H1 (cell line): ENCODE measurements at places on chromosomes 12 and 14. TPM values are rescaled to one million over a fixed set of nuclear protein-coding genes. Genes with fewer than 3 reads are reported as not detected.

The SIX4 gene
- 37.7 and 38.9 TPM in 2 replicates for total RNA-seq

The CACNA1C gene
- total RNA-seq = 1.3 and 1.9 TPM in 2 replicates

The KLRK1 gene
- total RNA-seq = not detected in 2 replicates

GRCh38 chr14:75497191-75497590 is 25.1 kb upstream of the BATF start:
- no peaks in the 10 kb centered on the region for H3K36me3 ChIP-seq
- H3K4me1 ChIP-seq = no peaks in the 10 kb centered on the region
- no peaks in the 10 kb centered on the region for H3K27me3 ChIP-seq
- DNase-seq = no peak
- H3K27ac ChIP-seq = no peak overlapping the region

- H3K4me1 ChIP-seq = no peaks in the 10 kb centered on the region
- no peak for DNase-seq
- H3K4me3 ChIP-seq = no peak overlapping the region
- no peaks in the 10 kb centered on the region for H3K36me3 ChIP-seq
- no peaks in the 10 kb centered on the region for H3K27me3 ChIP-seq
Measured at GRCh38 chr12:94280063-94280462, 131.7 kb downstream of the PLXNC1 start.

The TOMM20L gene
- total RNA-seq = not detected in 2 replicates

DNA sequence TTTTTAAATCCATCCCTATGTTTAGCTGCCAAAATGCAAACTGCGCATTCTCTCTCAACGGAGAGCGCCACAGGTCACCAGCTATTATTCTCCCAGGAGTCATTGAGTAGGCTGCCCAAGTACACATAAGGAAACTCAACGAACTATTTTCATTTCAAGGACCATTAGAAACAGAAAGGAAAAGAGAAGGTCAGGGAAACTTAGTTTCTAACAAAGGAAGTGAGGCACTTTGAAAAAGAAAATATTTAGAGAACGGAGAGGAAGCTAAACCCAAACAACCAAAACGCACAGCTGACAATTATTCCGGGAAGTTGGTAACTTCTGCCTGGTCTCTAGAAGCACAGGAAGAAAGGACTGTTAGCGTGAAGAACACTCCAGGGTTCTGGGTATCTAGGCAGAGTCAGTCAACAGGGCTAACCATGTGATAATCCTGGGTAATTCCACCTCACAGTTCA is 23.5 kb downstream of the GPHB5 start:
- peaks cover 8% of the 10 kb centered on the region for H3K4me1 ChIP-seq
- no peak for DNase-seq
- H3K27ac ChIP-seq = no peak overlapping the region
- no peaks in the 10 kb centered on the region for H3K36me3 ChIP-seq

The SMIM41 gene
- 0.28 and 0.31 TPM in 2 replicates for total RNA-seq

DNA sequence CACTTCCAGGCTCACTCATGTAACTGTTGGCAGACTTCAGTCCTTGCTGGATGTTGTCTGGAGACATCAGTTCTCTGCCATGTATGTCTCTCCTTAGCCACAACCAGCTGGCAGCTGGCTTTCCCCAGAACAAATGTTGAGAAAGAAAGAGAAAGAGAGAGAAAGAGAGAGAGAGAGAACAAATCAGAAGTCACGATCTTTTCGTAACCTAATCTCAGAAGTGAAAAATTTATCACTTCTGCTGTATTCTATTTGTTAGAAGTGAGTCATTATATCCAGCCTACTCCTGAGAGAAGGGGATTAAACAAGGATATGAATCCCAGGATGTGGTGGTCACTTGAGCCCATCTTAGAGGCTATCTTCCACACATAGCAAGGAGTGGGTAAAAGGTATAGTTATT is 101.2 kb downstream of the BTG1 start:
- H3K27me3 ChIP-seq = no peaks in the 10 kb centered on the region
- no peaks in the 10 kb centered on the region for H3K4me1 ChIP-seq
- H3K27ac ChIP-seq = no peak overlapping the region
- H3K36me3 ChIP-seq = no peaks in the 10 kb centered on the region
- H3K4me3 ChIP-seq = no peak overlapping the region

DNA sequence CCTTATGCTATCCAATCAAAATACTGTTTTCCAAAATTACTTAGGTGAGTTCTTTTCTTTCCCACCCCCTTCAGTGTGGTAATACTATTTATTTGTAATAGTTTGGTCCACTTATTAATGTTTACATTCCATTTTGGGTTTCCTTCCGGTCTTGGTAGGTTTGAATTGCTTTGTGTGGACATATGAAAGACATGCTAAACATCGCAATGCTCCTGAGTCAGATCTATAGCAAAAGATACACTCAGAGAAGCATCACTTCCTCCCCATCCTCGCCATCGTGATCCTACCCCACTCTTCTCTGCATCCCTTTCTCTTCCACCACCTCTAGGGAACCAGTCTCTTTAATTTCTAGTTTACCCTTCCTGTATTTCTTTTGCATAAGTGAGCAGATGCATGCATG is 30.0 kb downstream of the TUNAR start:
- no peaks in the 10 kb centered on the region for H3K4me1 ChIP-seq
- no peak overlapping the region for H3K4me3 ChIP-seq
- H3K27ac ChIP-seq = no peak overlapping the region
- DNase-seq = no peak

GRCh38 chr12:1544996-1545700 is 49.2 kb downstream of the FBXL14 start:
- no peaks in the 10 kb centered on the region for H3K36me3 ChIP-seq
- H3K27ac ChIP-seq = no peak overlapping the region
- no peak for DNase-seq
- H3K4me1 ChIP-seq = no peaks in the 10 kb centered on the region
- H3K27me3 ChIP-seq = peaks cover 2% of the 10 kb centered on the region; the same call in 1 of the 2 replicates

DNA sequence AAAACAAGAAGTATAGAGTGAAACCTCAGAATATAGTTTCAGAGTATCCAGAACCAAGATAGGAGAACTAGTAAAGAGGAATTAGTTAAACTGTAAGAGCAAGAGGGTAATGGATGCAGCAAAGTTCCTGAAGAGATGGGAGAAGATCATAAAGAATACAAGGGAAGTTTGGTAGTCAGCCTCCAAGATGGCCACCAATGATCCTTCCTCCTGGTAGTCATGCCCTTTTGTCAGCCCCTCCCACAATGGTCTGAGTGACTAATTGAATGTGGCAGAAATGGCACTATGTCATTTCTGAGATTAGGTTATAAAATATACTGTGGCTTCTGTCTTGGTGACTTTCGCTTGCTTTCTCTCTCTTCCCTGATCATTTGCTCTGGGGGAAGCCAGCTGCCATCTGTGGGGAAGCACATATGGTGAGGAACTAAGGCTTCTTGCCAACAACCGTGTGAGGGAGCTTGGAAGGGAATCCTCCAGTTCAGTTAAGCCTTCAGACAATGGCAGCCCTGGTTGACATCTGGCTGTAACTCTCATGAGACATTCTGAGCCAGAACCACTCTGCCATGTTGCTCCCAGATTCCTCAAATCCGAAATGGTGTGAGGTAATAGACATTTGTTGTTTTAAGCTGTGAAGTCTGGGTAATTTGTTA is 55.3 kb upstream of the AMN1 start:
- no peak overlapping the region for H3K27ac ChIP-seq
- no peaks in the 10 kb centered on the region for H3K36me3 ChIP-seq
- no peak for DNase-seq
- H3K4me1 ChIP-seq = no peaks in the 10 kb centered on the region
- H3K4me3 ChIP-seq = no peak overlapping the region

- H3K27me3 ChIP-seq = no peaks in the 10 kb centered on the region
- no peak for DNase-seq
- no peaks in the 10 kb centered on the region for H3K4me1 ChIP-seq
- no peak overlapping the region for H3K4me3 ChIP-seq
Measured at GRCh38 chr12:45878630-45879255, 111.6 kb downstream of the SCAF11 start.

DNA sequence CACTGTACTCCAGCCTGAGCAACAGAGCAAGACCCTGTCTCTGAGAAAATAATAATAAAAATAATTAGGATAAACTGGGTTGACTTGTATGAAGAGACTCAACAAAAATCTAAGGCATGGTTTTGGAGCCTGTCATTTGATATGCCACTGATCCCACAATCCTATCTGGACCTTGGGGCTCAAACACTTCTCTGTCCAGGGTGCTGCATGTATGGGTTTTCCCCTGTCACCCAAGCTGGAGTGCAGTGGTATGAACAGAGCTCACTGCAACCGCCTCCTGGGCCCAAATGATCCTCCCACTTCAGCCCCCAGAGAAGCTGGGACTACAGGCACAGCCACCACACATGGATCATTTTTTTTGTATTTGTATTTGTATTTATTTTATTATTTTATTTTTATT is 5.3 kb upstream of the VSIG10 start:
- H3K4me3 ChIP-seq = no peak overlapping the region
- H3K36me3 ChIP-seq = no peaks in the 10 kb centered on the region
- no peaks in the 10 kb centered on the region for H3K4me1 ChIP-seq
- no peak overlapping the region for H3K27ac ChIP-seq

DNA sequence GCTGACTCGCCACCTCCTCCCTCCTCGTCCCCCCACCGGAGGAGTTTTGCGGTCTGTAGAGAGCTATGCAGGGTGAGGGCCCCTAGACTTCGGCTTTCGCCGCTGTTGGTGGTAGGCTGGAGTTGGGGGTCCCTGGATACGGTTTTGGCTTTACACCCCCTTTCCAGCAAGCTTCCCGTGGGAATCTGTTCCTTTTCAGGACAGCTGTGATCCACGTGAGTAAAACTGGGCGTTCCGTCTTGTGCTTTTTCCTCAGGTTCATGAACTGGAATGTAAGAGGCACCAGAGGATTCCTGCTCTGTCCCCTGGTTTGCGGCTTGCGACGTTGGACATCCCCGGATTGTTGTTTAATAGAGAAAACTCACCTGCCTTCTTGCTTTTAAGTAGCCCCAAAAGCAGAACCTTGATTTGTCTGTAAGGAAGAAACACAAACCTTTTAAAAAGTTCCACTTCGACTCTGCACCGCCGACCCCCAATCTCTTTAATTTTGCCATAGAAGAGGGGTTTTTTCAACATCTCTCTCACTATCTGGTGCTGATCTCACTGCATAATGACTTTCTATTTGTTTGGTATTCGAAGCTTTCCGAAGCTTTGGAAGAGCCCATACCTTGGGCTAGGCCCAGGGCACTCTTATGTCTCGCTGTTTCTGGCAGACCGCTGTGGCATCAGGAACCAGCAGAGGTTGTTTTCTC is 490 bp downstream of the PRORP start:
- no peak for DNase-seq
- peak overlapping the region; percentile 90 for H3K4me3 ChIP-seq
- no peaks in the 10 kb centered on the region; the same call in 1 of the 2 replicates for H3K4me1 ChIP-seq
- H3K27me3 ChIP-seq = no peaks in the 10 kb centered on the region
- H3K27ac ChIP-seq = peak overlapping the region; percentile 99

The RAB3IP gene
- 30.2 and 34.6 TPM in 2 replicates for total RNA-seq

The RPS6KL1 gene
- 11.3 and 13.8 TPM in 2 replicates for total RNA-seq

DNA sequence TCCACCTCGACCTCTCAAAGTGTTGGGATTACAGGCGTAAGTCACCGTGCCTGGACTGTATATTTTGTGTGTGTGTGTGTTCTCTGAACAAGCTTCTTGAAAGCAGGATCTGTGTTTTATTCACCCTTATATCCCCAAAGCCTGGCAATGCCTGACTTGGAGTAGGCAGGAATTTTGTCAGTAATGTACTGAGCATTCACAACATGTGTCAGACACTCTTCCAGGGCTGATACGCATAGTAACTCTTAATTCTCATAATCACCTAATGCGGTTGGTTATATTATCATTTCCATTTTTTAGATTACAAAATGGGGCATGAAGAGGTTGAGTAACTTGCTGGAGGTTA is 50.4 kb upstream of the PLEKHG3 start:
- H3K36me3 ChIP-seq = no peaks in the 10 kb centered on the region
- H3K27me3 ChIP-seq = no peaks in the 10 kb centered on the region
- no peak overlapping the region for H3K4me3 ChIP-seq
- H3K4me1 ChIP-seq = peaks cover 2% of the 10 kb centered on the region; the same call in 1 of the 2 replicates

The KRT3 gene
- total RNA-seq = not detected in 2 replicates

- no peak overlapping the region for H3K4me3 ChIP-seq
- no peaks in the 10 kb centered on the region for H3K36me3 ChIP-seq
- peak overlapping the region; percentile 71 for H3K27ac ChIP-seq
- no peaks in the 10 kb centered on the region for H3K27me3 ChIP-seq
- DNase-seq = no peak
Measured at GRCh38 chr12:71949646-71950045, 11.0 kb downstream of the TPH2 start.

The EML1 gene
- total RNA-seq = 24.7 and 32.9 TPM in 2 replicates

DNA sequence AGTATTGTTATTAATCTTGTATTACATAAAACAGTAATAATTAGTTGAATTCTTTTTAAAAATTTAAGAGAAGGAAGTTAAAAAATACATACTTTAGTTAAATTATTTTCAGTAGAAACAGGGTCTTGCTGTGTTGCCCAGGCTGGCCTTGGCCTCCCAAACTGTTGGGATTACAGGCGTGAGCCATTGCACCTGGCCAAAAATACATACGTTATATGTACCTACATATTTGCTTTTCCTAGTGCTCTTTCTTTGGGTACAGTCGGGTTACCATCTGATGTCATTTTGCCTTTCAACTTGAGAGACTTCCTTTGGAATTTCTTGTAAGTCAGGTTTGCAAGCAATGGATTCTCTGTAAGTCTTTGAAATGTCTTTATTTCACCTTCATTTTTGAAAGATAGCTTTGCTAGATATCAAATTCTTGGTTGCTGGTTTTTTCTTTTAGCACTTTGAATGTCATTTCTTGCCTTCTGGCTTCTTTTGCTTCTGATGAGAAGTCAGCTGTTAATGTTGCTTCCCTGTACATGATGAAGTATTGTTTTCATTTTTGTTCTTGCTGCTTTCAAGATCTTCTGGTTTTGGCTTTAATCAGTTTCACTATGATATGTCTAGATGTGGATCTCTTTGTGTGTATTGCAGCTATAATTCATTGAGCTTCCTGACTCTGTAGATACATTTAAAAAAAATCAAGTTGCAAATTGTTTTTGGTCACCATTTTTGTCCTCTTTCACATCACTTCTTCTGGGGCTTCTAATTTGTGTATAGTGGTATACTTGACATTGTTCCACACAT is 84.4 kb downstream of the SPATS2 start:
- no peaks in the 10 kb centered on the region for H3K36me3 ChIP-seq
- DNase-seq = no peak
- H3K4me1 ChIP-seq = no peaks in the 10 kb centered on the region
- H3K4me3 ChIP-seq = no peak overlapping the region
- no peak overlapping the region for H3K27ac ChIP-seq
- H3K27me3 ChIP-seq = no peaks in the 10 kb centered on the region

DNA sequence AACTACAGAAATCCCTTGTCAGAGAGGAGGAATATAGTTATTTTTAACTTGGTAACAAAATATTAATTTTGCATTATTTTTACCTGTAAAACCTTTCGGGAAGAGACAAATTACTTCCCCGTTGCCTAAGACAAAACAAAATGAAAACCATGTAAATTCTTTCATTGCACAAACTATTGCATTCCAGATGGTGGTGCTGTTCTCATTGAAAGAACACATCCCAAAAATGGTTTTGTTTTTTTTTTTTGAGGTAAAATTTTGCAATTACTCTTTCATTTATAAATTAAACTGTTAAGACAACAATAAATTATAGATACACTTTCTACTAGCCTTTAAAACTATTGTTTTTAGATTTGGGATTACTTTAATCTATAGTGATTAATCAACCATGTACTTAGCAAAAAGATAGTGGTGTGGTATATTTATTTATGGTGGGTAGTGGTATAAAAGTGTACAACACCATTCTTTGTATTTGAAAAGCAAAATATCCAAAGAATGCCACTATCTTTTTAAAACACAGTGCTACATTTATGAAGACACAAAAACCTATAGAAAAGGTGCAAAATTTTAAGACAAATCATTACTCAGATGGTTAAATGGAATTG is 115.5 kb downstream of the SLC38A1 start:
- no peak for DNase-seq
- no peaks in the 10 kb centered on the region for H3K4me1 ChIP-seq

The CREBL2 gene
- 16.2 and 18.3 TPM in 2 replicates for total RNA-seq

The CDK17 gene
- 17.6 and 20.0 TPM in 2 replicates for total RNA-seq
